Fibroblast of lung (primary cell): ENCODE measurements at places on chromosomes 16 and 17. TPM values are rescaled to one million over a fixed set of nuclear protein-coding genes. Genes with fewer than 3 reads are reported as not detected.
A peak's percentile ranks its signal among the peaks of the same experiment; 100 is the strongest.

- peak overlapping the region; percentile 84 for H3K27ac ChIP-seq
- peaks cover 5% of the 10 kb centered on the region for H3K4me1 ChIP-seq
- peaks cover 9% of the 10 kb centered on the region for H3K36me3 ChIP-seq
- no peak overlapping the region for H3K4me3 ChIP-seq
Observed at GRCh38 chr16:3961449-3961849, 80.9 kb upstream of the CREBBP start.

- no peak overlapping the region for H3K4me3 ChIP-seq
- H3K27ac ChIP-seq, result no peak overlapping the region
- DNase-seq, result peak; percentile 39
Observed at GRCh38 chr17:79087428-79088143, 13.0 kb downstream of the ENGASE start.

DNA sequence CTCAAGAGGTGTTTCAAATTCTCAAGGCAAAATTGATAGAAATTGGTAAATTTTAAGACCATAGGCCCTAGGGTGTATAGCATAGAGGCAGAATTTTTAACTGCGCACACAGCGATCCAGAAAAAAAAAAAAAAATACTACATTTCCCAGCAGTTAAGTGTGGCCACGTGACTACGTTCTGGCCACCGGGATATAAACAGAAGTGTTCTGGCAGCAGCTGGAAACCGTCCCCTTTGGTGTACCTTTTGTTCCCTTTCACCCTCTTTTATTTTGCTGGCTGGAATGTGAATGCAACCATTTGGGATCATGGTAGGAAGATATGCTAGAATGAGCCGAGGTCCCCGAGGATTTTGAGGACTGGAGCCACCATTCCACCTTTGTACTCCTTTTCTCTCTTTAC is 52.7 kb upstream of the AKAP1 start:
- H3K27ac ChIP-seq, result no peak overlapping the region
- peak; percentile 29 for DNase-seq
- peaks cover 3% of the 10 kb centered on the region for H3K27me3 ChIP-seq
- no peaks in the 10 kb centered on the region for H3K36me3 ChIP-seq
- H3K4me3 ChIP-seq, result no peak overlapping the region

NLRC3 gene
- polyA plus RNA-seq, result not detected in 2 replicates

DNA sequence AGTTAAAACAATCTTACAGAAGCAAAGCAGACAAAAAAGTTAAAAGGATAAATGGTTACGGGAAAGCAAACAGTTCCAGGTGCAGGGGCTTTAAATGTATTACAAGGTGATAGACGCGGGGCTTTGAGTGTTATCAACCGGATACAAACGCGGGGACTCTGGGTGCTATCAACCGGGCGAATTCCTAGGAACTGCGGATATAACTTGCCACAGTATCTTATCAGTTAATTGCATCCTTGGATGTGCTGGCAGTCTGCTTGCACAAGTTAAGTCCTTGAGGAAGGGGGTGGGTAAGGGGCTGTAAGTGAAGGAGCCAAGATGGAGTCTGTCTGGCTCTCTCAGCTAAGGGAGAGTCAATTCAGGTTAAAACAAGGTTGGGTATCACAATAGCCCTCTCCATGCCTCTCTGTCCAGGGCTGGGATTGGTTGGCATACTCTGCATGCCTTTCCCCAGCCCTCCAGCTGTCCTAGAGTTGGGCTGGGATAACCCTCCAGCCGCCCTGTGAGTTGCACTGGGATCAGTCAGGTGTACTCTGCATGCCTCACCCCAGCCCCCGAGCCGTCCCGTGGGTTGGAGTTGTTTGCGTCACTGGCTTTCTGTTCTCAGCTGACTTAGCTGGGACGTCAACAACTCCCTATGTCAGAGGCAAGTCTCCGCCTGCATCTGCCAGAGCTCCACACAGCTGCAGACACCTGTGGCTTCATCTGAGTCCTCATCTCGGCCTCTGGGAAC is 40.9 kb downstream of the TMEM235 start:
- H3K4me3 ChIP-seq, result no peak overlapping the region
- no peak overlapping the region for H3K27ac ChIP-seq
- H3K4me1 ChIP-seq, result no peaks in the 10 kb centered on the region
- H3K27me3 ChIP-seq, result peaks cover 16% of the 10 kb centered on the region

MILR1 gene
- 11.6 and 33.3 TPM in 2 replicates for polyA plus RNA-seq

GRCh38 chr17:48392857-48393256 is 37.2 kb downstream of the SKAP1 start:
- no peaks in the 10 kb centered on the region for H3K4me1 ChIP-seq
- no peaks in the 10 kb centered on the region for H3K36me3 ChIP-seq
- no peaks in the 10 kb centered on the region for H3K27me3 ChIP-seq
- peak; percentile 32 for DNase-seq
- no peak overlapping the region for H3K27ac ChIP-seq

DNA sequence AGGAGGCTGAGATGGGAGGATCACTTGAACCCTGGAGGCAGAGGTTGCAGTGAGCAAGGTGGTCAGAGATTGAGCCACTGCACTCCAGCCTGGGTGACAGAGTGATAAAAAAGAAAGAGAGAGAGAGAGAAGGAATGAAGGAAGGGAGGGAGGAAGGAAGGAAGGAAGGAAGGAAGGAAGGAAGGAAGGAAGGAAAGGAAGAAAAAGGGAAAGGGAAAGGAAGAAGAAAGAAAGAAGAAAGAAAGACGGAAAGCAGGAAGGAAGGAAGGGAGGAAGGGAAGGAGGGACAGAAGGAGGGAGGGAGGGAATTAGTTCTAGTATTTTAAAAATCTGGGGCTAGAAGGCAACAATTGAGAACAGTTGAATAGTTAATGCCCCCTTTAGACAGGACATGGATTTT is 161.5 kb upstream of the CACNG3 start:
- H3K27ac ChIP-seq, result no peak overlapping the region
- no peak overlapping the region for H3K4me3 ChIP-seq
- no peak for DNase-seq
- no peaks in the 10 kb centered on the region for H3K27me3 ChIP-seq
- H3K4me1 ChIP-seq, result no peaks in the 10 kb centered on the region

CTRB1 gene
- not detected in 2 replicates for polyA plus RNA-seq

DNA sequence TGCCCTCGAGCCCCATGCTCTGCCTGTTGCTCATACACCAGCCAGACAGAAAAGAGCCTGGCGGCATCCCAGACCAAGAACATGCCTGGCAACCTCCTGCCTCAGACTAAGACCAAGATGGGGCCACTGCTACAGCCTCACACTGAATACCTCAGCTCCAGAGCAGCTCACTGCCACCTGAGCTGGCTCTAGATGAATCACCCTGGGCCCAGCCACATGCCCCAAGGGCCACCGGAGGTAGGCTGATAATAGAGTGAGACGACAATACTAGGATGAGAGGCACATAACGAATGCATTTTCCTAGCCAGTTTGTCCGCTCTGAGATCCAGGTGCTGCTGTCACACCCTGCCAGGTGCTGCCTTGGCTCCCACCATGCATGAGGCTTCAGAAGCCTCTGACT is 13.0 kb downstream of the PIP4K2B start:
- peaks cover 6% of the 10 kb centered on the region for H3K4me1 ChIP-seq

GRCh38 chr16:12907670-12908233 is 6.4 kb downstream of the SHISA9 start:
- H3K36me3 ChIP-seq, result no peaks in the 10 kb centered on the region
- H3K4me1 ChIP-seq, result no peaks in the 10 kb centered on the region
- H3K4me3 ChIP-seq, result no peak overlapping the region
- H3K27me3 ChIP-seq, result peaks cover 4% of the 10 kb centered on the region

DNA sequence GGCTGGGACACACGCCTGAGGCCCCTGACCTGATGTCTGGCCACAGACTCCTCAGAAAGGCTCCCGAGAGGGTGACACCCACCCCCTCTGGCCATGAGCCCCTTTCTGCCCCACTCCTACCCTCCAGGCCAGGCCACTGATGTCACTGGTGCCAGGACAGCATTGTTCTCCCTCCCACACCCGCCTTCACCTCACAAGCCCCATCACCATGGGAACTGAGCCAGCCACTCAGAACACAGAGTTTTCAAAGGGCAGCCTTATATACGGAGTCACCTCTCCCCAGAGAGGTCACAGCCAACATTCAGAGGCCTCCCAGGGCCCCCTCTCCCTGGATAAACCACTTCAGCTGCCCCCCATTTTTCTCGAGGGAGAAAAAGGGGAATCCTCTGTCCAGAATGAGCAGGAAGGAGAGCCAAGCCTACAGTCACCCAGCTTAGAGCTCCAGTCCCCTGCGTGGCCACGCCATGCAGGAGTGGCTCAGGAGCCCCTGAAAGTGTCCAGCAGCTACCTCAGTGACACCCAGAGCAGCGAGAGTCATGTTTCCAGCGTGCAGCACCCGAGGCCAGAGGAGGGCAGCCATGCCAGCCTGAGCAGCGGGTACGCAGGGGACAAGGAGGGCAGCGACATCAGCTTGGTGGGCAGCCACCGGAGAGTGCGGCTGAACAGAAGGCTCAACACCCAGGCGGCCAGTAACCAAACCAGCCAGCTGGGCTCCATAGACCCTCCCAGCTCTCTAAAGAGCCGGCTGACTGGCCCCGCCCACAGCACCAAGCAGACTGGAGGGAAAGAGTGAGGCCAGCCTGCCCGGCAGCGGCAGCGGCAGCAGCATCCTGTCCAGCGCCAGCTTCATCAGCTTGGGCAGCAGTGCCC is at the start of gene C16orf82:
Gene C16orf82, plus strand, starts transcription at position 260 of the 870 bp plus-strand sequence.
- no peak within 1 kb of the TSS for H3K4me3 ChIP-seq
- H3K4me1 ChIP-seq, result no peaks in the 10 kb centered on the region
- no peak for DNase-seq

DNA sequence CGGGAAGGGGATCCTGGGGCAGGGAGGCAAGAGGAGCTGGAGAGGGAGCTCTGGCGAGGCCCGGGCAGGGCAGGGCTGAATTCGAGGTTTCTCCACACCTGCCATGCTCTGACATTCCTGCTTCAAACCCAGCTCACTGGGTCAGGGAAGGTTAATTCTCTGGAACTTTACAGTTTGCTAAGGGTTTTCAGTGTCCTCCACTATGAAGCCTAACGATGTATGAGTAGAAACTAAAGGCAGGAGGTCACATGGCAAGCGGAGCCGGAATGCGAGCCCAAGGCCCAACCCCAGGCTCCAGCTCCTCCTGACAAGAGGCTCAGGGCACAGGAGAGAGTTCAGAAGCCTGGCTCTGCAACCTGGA is 29.2 kb downstream of the DCAKD start:
- H3K4me3 ChIP-seq, result no peak overlapping the region
- no peak for DNase-seq

GRCh38 chr16:9844361-9844760 is 337.9 kb downstream of the GRIN2A start:
- no peaks in the 10 kb centered on the region for H3K36me3 ChIP-seq
- peak; percentile 14 for DNase-seq
- no peaks in the 10 kb centered on the region for H3K27me3 ChIP-seq
- peak overlapping the region; percentile 10 for H3K27ac ChIP-seq
- no peak overlapping the region for H3K4me3 ChIP-seq
- peaks cover 22% of the 10 kb centered on the region for H3K4me1 ChIP-seq

DNA sequence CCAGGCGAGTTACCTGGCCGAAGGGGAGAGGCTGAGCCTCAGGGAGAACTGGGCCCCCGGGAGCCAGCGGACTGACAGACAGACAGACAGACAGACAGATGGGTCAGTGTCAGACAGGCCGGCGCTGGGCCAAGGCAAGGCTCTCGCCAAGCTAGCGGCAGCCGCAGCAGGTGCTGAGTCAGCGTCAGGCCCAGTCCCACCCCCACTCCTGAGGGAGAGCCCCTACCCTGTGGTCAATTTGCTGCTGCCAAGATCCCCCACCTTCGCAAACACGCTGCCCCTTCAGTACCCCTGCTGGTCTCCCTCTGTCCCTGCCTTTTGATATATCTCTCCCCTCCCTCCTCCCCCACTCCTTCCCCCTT is 1.5 kb downstream of the FGF11 start:
- no peak for DNase-seq
- no peak overlapping the region for H3K4me3 ChIP-seq
- peaks cover 18% of the 10 kb centered on the region for H3K4me1 ChIP-seq
- peaks cover 27% of the 10 kb centered on the region for H3K27me3 ChIP-seq
- no peak overlapping the region for H3K27ac ChIP-seq

KRT15 gene
- 0.47 and 1.8 TPM in 2 replicates for polyA plus RNA-seq

GRCh38 chr17:82060614-82061013 is 5.0 kb downstream of the DUS1L start:
- no peaks in the 10 kb centered on the region for H3K4me1 ChIP-seq
- no peak overlapping the region for H3K27ac ChIP-seq
- DNase-seq, result no peak
- peaks cover 50% of the 10 kb centered on the region for H3K36me3 ChIP-seq
- no peak overlapping the region for H3K4me3 ChIP-seq

SPATA33 gene
- polyA plus RNA-seq, result 2.8 and 5.2 TPM in 2 replicates

GRCh38 chr16:68548947-68549346 is 9.9 kb downstream of the ZFP90 start:
- no peak overlapping the region for H3K27ac ChIP-seq
- DNase-seq, result peak; percentile 16
- no peaks in the 10 kb centered on the region for H3K4me1 ChIP-seq
- H3K27me3 ChIP-seq, result no peaks in the 10 kb centered on the region

MYOCD gene
- polyA plus RNA-seq, result 0.10 and 0.99 TPM in 2 replicates

DNA sequence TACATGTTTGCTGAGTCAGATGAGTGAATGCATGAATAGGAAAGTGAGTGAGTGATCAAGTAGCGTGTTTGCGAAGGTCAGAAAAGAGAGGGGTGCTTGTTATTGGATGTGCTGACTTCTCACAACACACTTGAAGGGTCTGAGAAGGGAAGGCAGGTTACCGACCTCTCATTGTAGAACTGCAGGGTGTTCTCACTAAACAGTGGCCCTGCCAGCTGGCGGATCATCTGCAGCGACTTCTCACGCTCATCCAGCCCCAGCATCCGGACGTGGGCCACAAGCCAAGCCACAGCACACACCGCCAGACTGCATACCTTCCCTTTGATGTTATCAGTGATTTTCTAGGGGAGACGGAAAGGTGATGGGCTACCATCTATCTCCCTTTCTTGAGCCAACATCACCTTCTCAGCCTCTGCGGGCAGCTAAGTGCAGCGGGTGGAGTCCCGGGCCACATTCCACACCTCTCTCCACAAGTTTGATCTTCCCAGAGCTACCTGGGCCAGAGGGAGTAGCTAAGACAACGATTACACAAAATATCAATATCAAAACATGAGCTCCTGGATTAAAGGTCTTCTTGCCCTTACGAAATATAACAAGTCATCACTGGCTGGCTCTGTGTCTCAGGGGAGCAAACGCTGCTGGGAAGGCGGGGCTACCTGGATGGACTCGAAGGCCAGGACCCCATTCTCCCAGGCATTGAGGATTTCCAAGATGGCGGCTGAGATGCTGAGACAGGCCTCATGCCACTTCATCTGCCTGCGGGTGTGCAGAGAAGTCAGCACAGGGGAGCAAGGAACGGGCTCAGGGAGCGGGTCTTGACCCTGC is 11.0 kb downstream of the CSF3 start:
- peaks cover 21% of the 10 kb centered on the region for H3K36me3 ChIP-seq
- peak; percentile 68 for DNase-seq
- no peak overlapping the region for H3K4me3 ChIP-seq
- peaks cover 16% of the 10 kb centered on the region for H3K4me1 ChIP-seq

DNA sequence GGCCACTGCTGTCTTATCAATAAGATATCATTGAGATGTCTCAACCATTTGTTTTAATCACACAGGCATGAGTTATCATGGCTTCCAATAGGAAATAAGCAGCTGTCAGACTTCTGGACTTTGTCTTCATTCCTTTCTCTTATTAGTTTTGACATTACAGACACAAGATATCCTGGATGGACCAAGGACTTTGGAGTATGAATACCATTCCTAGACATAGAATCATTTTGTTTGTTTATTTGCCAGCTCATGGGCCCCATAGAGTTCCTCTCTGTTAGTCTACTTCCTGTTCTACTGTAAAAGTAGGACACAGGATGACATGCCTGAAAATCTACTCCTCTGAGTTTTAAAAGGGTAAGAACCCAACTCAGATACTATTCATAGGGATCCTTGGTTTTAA is 77.7 kb upstream of the KCNJ16 start:
- H3K36me3 ChIP-seq, result no peaks in the 10 kb centered on the region
- no peak overlapping the region for H3K27ac ChIP-seq
- H3K4me3 ChIP-seq, result no peak overlapping the region
- no peaks in the 10 kb centered on the region for H3K4me1 ChIP-seq
- peak; percentile 47 for DNase-seq
- H3K27me3 ChIP-seq, result no peaks in the 10 kb centered on the region
